ENCODE measurements at places on chromosomes 12 and 14.

GRCh38 chr12:11929714-11930113 is 141.0 kb upstream of the BCL2L14 start:
- DNase-seq, result no peak

- no peak for DNase-seq
These were observed 26.9 kb downstream of the SAMD4A start for GRCh38 chr14:54593860-54594259.

DNA sequence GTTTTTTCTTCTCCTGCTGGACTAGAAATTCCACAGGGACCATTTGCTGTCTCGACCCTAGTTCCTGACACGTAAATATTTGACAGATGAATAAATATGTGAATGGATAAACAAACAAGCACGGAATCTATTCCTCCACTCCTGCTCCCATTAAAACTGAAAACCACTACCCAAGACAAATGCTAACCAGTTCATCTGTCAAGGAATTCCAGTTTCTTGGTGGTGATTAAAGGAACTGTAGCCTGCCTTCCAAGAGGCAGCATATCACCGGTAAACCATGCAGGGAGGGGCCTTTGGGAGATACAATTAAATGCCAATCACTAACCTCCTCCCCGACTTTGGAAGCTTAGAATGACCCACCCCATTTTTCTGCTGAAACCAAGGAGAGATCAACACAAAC is 95.4 kb downstream of the TTC7B start:
- DNase-seq, result no peak

DNA sequence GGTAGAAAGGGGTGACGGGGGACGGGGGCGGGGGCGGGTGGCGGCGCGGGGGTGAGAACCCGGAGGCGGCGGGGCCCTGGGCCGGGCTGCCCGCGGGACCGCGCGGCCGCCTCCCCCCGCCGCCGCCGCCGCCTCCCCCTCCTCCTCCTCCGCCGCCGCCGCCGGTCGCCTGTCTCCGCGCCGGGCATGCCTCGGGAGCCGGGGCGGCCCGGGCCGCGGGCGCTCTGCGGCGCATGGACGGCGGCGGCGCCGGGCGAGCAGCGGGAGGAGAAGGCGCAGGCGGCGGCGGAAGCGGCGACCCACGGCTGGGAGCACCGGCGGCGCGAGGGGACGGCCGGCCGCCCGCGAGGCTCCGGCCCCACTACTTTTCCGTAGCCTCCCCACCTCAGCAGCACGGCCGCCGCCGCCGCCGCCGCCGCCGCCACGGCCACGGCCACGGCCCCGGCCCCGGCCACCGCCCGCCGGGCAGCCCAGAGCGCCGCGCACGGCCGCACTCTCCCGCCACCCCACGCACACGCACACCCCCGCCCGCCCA is at the start of gene NPAS3:
Gene NPAS3 (plus strand): TSS at position 161 of the 535 bp plus-strand sequence.
- DNase-seq, result peak; percentile 30

DNA sequence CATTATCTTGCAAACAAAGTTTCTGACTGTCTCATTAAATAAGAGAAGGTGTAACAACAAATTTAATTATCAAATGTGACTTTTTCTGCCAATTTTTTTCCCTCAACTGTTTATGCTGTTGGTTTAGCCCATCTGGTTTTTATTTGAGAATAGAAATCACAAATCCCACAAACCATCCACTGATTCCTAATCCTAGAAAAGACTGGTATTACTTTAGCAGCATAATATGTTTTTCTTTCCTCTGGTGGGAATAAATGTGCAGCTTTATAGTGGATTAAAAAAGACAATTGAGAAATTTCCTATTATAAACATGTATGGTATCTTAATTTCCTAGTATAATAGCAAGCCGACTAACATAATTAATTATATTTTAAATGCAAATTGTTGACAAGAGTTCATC is 257.9 kb upstream of the FOXN3 start:
- no peak for DNase-seq
